ENCODE measurements at places on chromosomes 5 and 9. TPM values are rescaled to one million over a fixed set of nuclear protein-coding genes. Genes with fewer than 3 reads are reported as not detected.

DNA sequence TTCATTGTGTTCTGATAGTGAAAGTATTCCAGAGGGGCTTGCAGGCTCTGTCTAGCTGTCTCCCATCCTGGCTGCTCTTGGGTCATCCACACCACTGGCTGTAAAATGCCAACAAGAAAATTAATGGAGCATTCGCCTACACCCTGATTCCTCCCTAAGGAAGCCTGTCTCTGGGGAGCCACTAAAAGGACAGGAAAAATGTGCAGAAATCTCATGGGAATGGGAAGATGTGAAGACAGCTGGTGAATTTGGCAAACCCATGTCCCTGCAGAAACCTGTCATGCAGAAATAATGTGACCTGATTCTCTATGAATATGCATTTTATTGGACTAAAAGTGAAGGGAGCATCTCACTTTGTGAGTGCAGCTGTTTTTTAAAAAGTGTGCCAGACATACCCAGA, 265.6 kb downstream of the TUSC1 start:
- DNase-seq = no peak

- DNase-seq = no peak
Observed at GRCh38 chr9:110248361-110248760, 7.9 kb downstream of the TXN start.

Gene LPCAT1
- total RNA-seq = 29.2 TPM

- DNase-seq = no peak
Observed at GRCh38 chr9:134168757-134169550, 4.6 kb upstream of the RNU6ATAC start.

GRCh38 chr5:124439609-124440008, 306.8 kb downstream of the ZNF608 start:
- DNase-seq = no peak

DNA sequence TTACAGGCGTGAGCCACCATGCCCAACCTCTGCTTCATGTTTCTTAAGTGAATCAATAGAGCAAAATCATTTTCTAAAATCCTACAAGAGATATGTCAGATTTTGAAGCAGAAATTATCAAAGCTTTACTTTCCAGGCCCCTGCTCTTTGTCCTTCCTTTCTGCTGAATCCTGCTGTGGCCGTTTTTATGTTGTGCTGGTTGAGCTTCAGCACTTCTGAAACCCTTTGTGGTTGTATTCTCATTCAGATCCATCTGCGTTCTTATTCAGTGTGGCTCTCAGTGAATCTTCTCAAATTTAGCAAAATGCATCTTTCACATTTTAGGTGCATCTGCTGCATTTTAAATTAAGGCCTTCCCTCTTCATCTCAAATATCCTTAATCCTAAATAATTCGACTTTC, 26.0 kb downstream of the JMY start:
- no peak for DNase-seq
